NK-92 treated with Interleukin-12 subunit alpha and Interleukin-12 subunit beta, amount 100 ng/mL, for 24 hours (cell line): ENCODE measurements at places on chromosomes 11 and 22.
A peak's percentile ranks its signal among the peaks of the same experiment; 100 is the strongest.

- no peak for DNase-seq
These were observed 35.0 kb upstream of the MOB2 start for GRCh38 chr11:1521382-1522080.

DNA sequence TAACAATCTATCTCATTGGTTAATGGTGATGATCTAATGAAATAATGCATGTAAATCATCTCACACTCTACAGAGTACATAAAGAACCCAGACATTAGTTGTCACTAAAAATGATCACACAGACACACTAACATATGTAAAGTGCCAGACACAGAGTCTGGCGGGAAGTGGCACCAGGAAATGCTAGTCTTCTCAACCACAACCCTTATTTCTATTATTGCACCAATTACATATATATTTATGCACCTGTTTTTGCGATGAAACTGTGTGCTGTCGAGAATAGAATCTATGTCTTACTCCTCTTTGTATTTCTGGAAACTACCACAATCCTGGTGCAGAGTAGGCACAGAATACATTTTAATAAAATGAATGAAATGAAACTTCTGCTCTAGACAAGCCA is 25.9 kb upstream of the POU2AF3 start:
- no peak for DNase-seq

- DNase-seq = no peak
These were observed 15.0 kb upstream of the EHD1 start for GRCh38 chr11:64893194-64894069.

DNA sequence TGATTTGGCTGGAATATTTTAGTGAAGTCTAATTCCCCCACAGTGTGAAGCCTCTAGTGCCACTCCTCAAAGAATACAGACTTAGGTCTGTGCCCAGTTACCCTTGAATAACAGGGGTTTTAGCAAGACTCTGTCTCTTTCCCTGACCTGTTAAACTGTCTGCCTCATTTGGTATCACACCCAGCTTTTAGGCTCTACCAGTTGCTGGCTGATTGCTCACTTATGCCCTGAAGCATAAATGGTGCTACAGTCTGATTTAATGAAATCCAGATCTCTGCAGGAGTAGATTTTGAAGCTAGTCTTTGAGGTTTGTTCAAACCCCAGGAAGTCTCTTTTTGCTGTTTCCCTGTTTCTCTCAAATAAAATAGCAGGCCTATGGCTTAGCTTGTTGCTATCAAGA is 45.2 kb upstream of the LIPT2 start:
- no peak for DNase-seq

GRCh38 chr11:61897387-61898246 is 6.3 kb upstream of the FADS3 start:
- peak; percentile 67 for DNase-seq

DNA sequence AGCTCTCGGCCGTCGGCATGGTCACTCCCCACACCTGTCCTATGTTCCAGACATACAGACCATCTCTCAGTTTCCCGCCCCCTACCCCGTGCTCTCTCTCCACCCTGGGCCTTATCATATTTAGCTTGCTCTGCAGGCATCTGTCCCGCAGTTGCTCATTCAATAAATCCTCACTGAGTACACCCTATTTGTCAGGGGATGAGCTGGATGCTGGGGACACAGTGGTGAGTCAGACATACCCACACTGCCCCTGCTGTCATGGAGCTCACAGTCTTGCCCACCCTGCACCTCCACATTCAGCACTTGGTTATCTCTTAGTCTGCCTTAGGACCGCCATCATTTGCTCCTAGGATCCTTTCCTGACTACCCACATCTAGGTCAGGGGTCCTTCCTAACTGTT is 313.8 kb downstream of the LARGE1 start:
- DNase-seq = no peak

- DNase-seq = no peak
These were observed 1004.1 kb downstream of the OPCML start for GRCh38 chr11:132528181-132528580.

DNA sequence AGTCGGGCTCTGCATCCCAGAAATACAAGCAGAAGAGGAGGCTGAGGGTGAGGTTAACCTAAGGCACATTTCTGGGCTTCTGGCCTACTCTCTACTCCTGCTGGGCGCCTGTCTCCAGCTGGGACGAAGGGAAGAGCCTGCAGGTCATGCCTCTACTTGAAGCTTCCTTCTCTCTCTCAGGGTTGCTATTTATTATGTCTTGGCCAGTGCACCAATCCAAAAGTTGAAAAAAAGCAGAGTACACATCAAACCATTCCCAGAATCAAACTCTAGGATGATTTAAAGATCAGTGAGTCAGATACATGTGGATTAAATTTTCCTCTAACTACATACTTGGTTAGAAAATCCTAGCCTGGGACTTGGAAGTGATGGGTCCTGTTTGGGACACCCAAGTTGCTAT is 60.2 kb upstream of the CDON start:
- DNase-seq = no peak

DNA sequence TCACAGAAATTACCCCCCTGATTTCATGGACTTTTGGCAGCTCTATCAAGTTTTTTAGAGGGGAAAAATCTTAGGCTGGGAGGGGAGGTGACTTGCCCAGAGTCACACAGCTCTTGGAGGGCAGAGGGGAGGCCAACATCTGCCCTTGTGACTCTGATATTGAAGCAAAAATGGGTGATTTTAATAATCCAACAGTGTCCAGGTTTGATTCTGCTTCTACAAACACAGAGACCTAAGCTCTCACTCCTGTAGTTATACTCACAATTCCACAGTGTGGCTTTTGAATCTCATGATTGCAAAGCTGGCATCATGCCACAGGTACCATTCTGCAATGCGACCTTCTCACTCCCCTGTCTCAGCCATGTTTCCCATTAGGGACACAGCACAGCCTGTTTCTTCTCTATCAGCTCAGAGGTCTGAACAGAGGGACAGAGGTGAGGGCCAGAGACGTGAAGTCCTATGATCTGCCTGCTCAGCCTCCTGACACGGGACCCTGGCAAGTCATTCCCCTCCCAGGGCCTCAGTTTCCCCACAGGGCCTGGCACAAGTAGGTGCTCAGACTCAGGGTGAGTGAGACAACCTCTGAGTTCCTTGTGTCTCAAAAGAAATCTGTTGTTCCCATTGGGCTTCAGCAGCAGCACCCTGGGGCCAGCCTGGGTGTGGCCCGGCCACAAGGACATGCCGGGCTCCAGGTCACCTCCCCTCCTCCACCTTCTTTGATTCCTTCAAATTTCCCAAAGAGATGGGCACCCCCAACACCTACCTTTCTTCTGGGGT is 766 bp downstream of the APOL2 start:
- DNase-seq = no peak

- DNase-seq = no peak
These were observed 43.6 kb downstream of the MEI1 start for GRCh38 chr22:41742918-41743317.
